ENCODE measurements at places on chromosomes 5 and 9.

DNA sequence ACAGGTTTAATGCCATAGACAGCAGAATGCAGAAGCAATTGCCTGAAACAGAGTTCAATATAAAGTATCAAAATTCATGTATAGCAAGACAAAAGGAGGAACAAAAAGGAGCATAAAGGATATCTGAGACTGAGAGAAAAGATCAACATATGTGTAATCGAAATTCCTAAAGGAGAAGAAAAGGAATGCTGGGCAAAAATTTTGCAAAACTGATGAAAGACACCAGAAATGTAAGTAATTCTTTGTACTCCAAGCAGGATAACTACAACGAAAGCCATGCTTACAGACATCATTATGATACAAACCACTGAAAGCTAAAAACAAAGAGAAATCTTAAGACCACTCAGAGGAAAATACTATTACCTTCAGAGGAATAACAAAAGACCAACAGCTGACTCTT is 72.8 kb upstream of the MTAP start:
- DNase-seq: no peak

DNA sequence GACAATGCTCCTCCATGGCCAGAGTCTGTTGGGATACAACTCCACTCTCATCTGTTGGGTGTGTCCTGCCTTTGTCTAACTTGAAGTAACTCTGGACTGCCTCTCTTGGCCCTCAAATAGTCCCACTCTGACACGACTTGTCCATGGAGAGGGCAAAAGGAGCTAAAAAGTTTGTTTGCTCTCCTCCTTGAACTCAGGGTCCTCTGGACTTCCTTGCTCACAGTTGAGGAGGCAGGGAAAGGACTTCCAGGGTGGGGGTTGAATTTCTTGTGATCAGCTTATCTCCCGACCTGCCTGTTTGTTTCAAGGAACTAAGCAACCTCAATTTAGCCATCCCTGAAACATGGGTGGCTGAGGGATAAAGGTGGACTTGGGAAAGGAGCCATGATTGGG is 11.7 kb downstream of the DNAJB5 start:
- DNase-seq: no peak

DNA sequence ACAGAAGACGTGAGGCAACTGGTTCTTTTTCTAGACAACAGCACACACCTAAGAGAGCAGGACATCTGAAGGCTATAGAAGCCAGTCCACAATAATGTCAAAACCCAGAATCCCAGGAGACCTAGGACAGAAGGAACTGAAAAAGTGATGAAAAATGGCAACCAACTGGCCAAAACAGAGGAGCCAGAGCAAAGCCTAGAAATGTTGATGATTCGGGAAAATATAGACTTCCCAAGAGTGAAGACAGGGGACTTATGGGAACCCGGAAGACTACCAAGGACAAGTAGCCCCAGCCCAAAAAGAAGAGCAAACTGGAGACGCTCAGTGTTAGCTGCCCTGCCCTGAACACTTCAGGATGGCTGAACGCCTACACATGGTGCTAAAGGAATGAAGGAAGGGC is 43.4 kb upstream of the ZNF366 start:
- DNase-seq: no peak

GRCh38 chr9:2502760-2503159 is 118.8 kb upstream of the VLDLR start:
- DNase-seq: no peak

DNA sequence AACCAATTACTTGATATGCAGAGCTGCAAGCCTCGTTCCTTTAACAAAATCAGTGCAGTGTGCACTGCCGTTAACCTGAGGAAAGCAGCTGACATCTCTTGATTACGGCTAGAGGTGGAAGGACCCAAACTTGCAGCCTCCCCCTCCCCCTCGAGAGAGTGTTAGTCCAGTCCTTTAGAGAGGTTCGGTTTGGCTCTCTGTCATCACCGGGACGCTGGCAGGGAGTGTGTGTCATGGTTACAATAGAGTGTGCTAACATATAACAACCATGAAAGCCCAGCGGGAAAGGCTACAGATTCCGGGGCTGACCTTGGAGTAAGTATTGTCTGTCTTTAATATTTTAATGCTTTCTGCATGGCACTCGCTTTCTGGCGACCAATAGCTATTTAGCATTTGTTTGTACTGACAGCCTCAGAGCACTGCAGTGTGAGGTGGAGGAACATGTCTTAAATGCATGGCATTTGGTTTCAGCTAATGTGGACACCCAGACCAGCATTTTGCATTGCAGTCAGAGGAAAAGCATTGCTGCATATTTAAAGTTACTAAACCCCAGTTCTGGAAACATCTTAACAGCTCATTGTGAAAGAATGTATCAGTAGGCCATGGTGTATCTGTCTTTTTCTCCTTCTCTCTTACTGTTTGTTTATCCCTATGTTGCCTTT is 237.5 kb downstream of the CD180 start:
- DNase-seq: peak; percentile 1

- no peak for DNase-seq
Measured at GRCh38 chr5:111232311-111233051, 8.3 kb downstream of the CAMK4 start.

GRCh38 chr9:68872026-68872501 is 141.8 kb downstream of the PRKACG start:
- DNase-seq: no peak

DNA sequence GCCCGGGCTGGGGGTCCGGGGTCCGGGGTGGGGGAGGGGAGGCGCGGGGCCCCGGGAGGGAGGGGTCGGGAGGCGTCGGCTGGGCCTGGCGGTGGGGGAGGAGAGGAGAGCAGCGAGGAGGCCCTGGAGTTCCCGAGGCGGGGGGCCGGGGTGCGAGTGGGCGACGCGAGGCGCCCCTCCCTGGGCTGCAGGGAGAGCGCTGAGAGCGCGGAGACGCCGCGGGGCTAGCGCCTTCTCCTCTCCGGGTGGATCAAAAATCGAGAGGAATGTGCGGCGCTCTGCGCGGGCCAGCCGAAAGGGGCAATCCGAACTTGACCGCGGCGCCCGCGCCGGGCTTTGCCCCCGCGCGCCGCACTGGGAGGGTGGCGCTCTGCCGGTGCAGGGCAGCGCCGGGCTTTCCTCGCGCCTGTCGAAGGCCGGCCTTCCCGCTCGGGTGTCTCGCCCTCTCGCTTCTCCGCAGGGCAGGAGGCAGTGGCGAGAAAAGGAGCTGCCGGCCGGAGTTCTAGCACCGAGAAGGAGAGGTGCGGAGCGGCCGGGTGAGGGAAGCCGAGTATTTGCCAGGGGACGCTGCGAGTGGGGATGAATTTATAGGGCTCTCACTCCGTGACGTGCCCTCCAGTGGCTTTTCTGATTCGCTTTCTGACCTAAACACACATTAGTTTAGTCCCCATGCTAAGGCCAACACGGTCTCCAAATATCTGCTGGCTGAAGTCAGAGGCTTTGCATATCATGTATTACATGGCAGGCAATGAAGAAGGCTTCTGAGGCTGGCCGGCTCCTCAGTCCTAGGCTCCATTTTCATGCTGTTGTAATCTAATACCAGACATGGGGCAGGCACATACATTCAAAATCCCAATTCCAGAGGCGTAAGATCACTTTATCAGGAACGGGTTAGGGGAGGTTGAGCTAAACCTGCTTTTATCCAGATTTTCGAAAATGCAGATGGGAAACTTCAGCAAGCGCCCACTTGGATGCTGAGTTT is 503 bp upstream of the GDNF start:
- no peak for DNase-seq

- no peak for DNase-seq
Measured at GRCh38 chr5:72372331-72372730, 52.2 kb downstream of the PTCD2 start.

DNA sequence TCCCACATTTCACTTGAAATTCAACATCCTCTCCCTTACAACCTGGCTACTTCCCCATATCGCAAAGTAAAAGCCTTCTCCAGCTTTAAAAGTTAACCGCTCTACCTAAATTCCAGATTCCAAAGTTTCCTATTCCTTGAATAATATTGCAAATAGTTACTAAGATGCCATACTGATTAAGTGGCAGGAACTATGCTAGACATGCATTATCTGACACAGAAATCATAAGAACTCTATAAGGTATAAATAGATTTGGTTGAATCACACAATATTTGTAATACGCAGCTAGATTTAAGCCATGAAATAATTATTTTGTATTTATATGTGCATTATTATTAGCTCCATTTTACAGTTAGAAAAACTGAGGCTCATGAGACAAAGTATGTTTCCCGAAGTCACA is 92.8 kb downstream of the NFIB start:
- DNase-seq: no peak

- no peak for DNase-seq
Measured at GRCh38 chr9:80004714-80005113, 432.9 kb downstream of the TLE4 start.

DNA sequence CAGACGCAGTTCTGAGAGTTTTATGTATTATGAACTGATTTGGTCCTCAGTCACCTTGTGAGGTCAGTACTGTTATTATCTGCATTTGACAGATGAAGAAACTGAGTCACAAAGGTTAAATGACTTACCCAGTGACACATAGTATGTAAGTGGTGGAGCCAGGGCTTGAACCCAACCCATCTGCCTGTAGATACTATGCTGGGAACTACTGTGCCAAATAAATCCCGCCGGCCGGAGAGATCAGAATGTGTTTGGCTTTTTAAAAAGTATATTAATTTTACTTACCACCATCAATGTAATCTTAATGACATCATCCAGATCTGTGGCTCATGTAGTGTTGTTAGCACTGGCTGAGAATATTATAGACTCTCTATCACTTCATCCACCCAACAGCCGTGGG is 80.8 kb downstream of the ZNF618 start:
- no peak for DNase-seq

GRCh38 chr9:76619197-76619596 is 145.0 kb upstream of the PCA3 start:
- DNase-seq: no peak

- DNase-seq: no peak
Measured at GRCh38 chr5:132059696-132060500, 557 bp upstream of the IL3 start.

DNA sequence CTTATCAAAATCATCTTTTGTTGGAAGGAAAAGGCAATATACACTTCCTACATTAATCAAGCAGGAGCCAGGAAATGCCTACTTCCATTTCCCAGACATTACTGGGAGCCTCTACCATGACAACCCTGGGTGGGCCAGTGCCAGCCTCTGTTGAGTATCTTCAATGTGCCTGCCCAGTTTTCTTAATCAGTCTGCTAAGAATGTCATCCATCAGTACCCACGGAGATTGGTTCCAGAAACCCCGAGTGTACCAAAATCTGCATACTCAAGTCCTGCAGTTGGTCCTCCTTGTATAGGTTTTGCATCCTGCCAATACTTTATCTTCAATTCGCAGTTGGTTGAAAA is 82.4 kb downstream of the MARCHF3 start:
- DNase-seq: no peak

DNA sequence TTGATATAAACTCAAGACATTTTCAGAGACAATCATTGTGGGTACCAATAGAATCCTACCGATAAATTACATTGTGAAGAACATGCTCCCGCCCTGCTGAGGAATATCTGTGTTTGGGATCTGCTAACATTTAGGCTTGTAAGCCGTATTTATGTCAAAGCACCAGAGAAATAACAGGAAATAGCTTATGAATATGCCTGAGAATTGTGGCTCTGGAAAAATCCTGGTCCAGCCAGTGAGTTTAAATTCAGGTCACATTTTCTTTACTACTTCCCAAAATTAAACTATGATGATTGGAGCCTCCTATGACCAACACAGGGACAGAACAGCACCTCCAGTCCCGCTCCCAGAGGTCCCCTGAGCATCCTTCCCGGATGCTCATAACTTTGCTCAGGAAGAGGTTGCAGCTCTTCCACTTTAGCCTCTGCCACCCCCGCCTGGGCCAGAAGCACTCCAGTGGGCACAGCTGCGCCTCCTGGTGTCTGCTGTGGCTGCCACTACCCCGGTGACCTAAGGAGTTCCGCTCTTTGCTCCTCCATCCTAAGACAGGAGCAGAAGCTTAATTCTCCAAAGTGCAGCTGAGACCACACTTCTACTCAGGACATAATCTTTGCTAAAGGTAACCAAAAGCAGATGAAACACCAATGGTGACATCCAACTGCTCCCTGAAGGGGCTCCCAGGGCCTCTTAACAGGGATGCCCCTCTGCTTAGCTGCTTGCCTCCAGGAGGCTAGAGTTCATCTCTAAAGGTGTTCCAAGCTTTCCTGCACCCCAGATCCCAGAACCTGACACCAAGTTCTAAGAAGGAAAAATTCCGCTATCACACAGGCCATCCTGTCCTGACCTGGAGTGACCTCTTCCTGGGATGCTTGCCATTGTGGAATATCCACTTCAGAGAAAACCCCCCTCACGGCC is 58.8 kb downstream of the SLC1A1 start:
- no peak for DNase-seq

Measured in esophagus squamous epithelium (tissue), 5 donors.